Psoas muscle (tissue), 8 donors: ENCODE measurements at places on chromosomes 4 and X. TPM values are rescaled to one million over a fixed set of nuclear protein-coding genes. Genes with fewer than 3 reads are reported as not detected.

DNA sequence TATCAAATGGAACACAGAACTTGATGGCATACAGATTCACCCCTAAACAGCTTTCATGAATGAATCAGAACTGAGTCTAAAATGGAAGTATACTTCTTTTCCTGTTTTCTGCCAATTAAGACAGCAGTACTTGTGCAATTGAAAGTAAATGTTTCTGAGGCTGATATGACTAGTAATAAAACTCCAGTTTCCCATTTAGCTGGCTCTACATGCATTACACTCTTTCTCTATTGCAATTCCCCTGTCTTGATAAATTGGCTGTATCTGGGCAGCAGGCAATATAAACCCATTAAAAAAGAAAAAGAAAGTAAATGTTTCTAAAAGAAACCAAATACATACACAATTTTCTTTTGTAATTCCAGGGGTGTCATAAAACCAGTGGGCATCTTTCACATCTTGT is 4.6 kb downstream of the NOA1 start:
- DNase-seq = no peak
- H3K27me3 ChIP-seq = no peaks in the 10 kb centered on the region
- H3K36me3 ChIP-seq = peaks cover 63% of the 10 kb centered on the region
- no peak overlapping the region for H3K4me3 ChIP-seq

GRCh38 chrX:97490656-97491055 is 606.9 kb downstream of the RPA4 start:
- H3K27ac ChIP-seq = no peak overlapping the region
- H3K4me3 ChIP-seq = no peak overlapping the region
- H3K4me1 ChIP-seq = no peaks in the 10 kb centered on the region
- no peak for DNase-seq

Gene FAM47E
- polyA plus RNA-seq = 1.2 TPM

DNA sequence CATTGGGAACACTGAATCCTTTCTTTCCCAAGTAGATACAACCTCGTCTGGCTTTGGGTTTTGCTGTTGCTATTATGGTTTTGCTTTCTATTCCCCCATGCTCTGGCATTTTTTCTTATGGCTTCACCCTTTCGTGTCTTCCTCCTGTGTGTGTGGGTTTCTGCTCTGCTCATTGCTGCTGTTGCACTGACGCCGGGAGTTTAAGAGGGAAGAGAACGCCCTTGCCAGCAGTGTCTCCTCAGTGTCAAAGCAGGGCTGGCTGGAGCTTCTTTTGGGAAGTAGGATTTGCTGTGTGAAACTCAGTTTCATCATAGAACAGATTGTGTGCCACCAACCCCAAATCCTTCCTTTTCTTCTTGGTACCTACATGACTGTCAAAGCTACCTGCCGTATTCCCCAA is 63.7 kb downstream of the CLDN22 start:
- no peak overlapping the region for H3K4me3 ChIP-seq
- H3K27me3 ChIP-seq = no peaks in the 10 kb centered on the region
- no peak for DNase-seq
- peaks cover 36% of the 10 kb centered on the region for H3K36me3 ChIP-seq
- H3K27ac ChIP-seq = no peak overlapping the region

GRCh38 chr4:186900984-186901383 is 177.3 kb upstream of the FAT1 start:
- DNase-seq = no peak
- H3K36me3 ChIP-seq = no peaks in the 10 kb centered on the region
- H3K27me3 ChIP-seq = no peaks in the 10 kb centered on the region

DNA sequence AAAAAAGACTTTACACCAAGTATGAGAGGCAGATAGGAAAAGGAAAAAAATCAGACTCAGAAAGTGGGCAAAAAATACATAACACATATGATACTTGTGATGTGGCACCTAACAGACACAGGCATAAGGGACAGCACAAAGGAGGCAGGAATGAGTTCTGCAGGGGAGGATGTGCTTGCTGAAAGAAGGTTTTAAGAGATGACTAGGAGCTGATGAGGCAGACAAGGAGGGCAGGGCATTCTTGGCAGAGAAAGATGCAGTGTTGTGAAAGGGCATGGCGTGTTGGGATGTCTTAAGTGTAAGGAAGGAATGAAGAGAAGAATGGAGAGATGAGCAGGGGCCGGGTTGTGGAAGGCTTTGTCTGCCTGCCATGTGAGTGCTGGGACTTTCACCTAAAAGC is 49.7 kb upstream of the TMEM154 start:
- no peaks in the 10 kb centered on the region for H3K36me3 ChIP-seq
- no peak for DNase-seq
- no peaks in the 10 kb centered on the region for H3K27me3 ChIP-seq
- no peak overlapping the region for H3K4me3 ChIP-seq
- H3K27ac ChIP-seq = no peak overlapping the region

Gene MORF4L2
- polyA plus RNA-seq = 524 TPM

GRCh38 chr4:8291036-8291682 is 21.6 kb downstream of the HTRA3 start:
- peak; percentile 3 for DNase-seq
- H3K36me3 ChIP-seq = no peaks in the 10 kb centered on the region
- H3K4me1 ChIP-seq = no peaks in the 10 kb centered on the region
- no peak overlapping the region for H3K27ac ChIP-seq
- no peak overlapping the region for H3K4me3 ChIP-seq

Gene HPF1
- polyA plus RNA-seq = 20.3 TPM

Gene MAOA
- 20.5 TPM for polyA plus RNA-seq

- no peaks in the 10 kb centered on the region for H3K27me3 ChIP-seq
- no peaks in the 10 kb centered on the region for H3K4me1 ChIP-seq
- no peaks in the 10 kb centered on the region for H3K36me3 ChIP-seq
- H3K4me3 ChIP-seq = no peak overlapping the region
These were observed 255.3 kb upstream of the ATOH1 start for GRCh38 chr4:93573285-93573684.

Gene RXFP1
- polyA plus RNA-seq = not detected

DNA sequence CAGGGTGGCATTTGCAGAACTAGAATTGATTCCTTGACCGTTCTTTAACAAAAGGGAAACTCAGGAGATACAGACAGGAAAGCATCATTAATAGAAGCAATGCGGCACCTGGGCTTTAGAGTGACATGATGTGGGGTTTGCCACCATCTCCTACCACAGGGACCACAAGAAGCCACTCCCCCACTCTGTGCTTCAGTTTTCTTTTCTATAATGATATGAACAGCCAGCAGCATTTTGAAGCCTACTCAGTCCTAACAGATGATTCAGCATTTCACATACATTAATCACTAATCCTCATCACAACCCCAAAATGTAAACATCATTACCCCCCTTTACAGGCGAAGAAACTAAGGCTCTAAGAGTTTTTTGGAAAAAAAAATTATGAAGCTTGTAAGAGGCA is 22.9 kb downstream of the CCDC149 start:
- no peak for DNase-seq
- no peaks in the 10 kb centered on the region for H3K27me3 ChIP-seq
- H3K27ac ChIP-seq = no peak overlapping the region

Gene SERTM2
- polyA plus RNA-seq = not detected

- DNase-seq = no peak
- H3K4me3 ChIP-seq = no peak overlapping the region
- H3K36me3 ChIP-seq = no peaks in the 10 kb centered on the region
These were observed 173.9 kb upstream of the NDP start for GRCh38 chrX:44147130-44147529.

GRCh38 chr4:40831146-40831907 is 81.6 kb downstream of the NSUN7 start:
- H3K27ac ChIP-seq = no peak overlapping the region
- peaks cover 42% of the 10 kb centered on the region for H3K36me3 ChIP-seq
- H3K4me3 ChIP-seq = no peak overlapping the region

Gene TLR6
- polyA plus RNA-seq = 0.31 TPM

DNA sequence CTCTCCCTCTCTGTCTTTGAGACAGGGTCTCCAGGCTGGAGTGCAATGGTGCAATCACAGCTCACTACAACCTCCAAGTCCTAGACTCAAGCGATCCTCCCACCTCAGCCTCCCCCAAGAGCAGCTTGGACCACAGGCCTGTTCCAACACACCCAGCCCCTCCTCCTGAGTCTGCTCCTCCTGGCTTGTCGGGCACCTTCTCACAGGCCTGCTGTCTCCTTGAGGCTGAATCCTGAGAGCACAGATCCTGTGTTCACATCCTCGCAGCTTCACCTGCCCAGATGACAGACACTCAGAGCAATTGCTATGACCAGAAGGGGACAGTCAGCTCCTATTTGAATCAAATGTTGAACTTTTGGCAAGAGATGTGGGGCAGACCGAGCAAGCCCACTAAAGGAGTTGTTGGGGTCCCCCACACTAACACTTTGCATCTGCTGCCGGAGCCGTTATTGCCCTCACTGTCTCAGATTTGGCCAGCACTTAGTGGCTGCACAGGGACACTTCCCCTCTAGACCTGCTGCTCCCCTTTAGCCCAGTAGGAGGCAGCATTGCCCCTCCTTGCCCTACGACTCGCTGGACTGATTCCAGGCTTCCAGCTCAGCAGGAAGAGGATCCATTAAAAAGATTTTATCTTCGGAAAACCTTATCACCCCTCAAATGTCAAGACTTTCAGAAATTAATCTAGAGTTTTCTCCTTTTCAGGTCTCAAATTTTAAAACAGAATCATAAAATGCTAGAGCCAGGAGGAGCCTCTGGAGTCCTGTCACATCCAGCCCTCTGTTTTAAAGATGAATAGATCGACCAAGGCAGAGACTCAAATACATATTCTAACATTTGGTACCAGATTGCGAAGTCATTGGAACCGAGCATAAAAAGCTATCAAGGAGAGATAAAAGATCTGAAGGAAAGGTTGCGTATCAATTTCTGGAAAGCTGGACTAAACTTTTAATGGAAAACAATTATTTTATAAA is 113.7 kb downstream of the USP46 start:
- H3K27ac ChIP-seq = no peak overlapping the region
- no peaks in the 10 kb centered on the region for H3K27me3 ChIP-seq
- peak; percentile 80 for DNase-seq
- H3K4me3 ChIP-seq = no peak overlapping the region
- no peaks in the 10 kb centered on the region for H3K4me1 ChIP-seq
- H3K36me3 ChIP-seq = no peaks in the 10 kb centered on the region

GRCh38 chr4:120673696-120674095 is 248.8 kb downstream of the PRDM5 start:
- no peaks in the 10 kb centered on the region for H3K36me3 ChIP-seq
- H3K4me1 ChIP-seq = no peaks in the 10 kb centered on the region
- H3K27ac ChIP-seq = no peak overlapping the region
- H3K4me3 ChIP-seq = no peak overlapping the region
- no peaks in the 10 kb centered on the region for H3K27me3 ChIP-seq

Gene ING2
- polyA plus RNA-seq = 13.6 TPM

DNA sequence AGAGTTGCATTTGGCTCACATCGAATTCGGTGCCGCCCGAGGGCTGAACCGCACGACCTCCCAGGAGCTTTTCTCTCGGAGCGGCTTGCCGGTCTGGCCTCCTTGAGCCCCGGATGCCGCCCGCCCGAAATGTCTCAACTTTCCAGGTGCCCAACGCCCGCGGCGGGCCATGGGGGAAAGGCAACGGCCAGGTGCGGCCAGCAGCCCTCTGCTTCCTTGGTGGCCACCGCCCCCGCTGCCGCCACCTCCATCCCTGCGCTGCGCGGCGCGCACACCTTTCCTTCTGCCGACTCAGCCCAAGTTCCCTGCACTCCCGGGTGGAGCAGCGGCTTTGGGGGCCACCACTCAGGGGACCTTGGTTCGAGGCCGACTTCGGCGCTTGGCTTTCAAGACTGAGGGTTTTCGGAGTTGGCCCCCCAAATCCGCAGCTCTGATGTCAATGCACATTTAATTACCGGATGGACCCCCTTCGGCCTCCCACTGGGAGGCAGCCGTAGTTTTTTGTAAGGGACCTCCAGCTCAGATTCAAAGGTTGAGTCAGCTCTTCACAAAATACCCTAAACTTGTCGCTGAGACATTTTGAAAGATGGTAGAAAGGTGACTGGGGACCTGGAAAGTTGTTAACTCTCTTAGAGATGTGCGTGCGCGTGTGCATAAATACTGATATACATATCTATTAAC is 1.1 kb downstream of the AFF2 start:
- H3K4me3 ChIP-seq = peak overlapping the region; percentile 53
- DNase-seq = no peak
- no peaks in the 10 kb centered on the region for H3K4me1 ChIP-seq
- H3K27ac ChIP-seq = no peak overlapping the region
- no peaks in the 10 kb centered on the region for H3K27me3 ChIP-seq

GRCh38 chr4:151865312-151865711 is 104.5 kb upstream of the GATB start:
- H3K4me1 ChIP-seq = no peaks in the 10 kb centered on the region
- H3K27me3 ChIP-seq = no peaks in the 10 kb centered on the region
- DNase-seq = peak; percentile 47
- no peak overlapping the region for H3K27ac ChIP-seq
- no peaks in the 10 kb centered on the region for H3K36me3 ChIP-seq

GRCh38 chr4:175954685-175955084 is 111.0 kb upstream of the WDR17 start:
- no peak for DNase-seq
- no peak overlapping the region for H3K4me3 ChIP-seq
- H3K27me3 ChIP-seq = no peaks in the 10 kb centered on the region
- H3K36me3 ChIP-seq = no peaks in the 10 kb centered on the region
